ENCODE measurements at places on chromosomes 1 and 21. TPM values are rescaled to one million over a fixed set of nuclear protein-coding genes. Genes with fewer than 3 reads are reported as not detected.
A peak's percentile ranks its signal among the peaks of the same experiment; 100 is the strongest.

Gene VANGL2
- 0.09 TPM for total RNA-seq

Gene IFI44L
- total RNA-seq, result 55.5 TPM

Gene TMCC2
- 10.5 TPM for total RNA-seq

Gene OLFML2B
- total RNA-seq, result 0.28 TPM

DNA sequence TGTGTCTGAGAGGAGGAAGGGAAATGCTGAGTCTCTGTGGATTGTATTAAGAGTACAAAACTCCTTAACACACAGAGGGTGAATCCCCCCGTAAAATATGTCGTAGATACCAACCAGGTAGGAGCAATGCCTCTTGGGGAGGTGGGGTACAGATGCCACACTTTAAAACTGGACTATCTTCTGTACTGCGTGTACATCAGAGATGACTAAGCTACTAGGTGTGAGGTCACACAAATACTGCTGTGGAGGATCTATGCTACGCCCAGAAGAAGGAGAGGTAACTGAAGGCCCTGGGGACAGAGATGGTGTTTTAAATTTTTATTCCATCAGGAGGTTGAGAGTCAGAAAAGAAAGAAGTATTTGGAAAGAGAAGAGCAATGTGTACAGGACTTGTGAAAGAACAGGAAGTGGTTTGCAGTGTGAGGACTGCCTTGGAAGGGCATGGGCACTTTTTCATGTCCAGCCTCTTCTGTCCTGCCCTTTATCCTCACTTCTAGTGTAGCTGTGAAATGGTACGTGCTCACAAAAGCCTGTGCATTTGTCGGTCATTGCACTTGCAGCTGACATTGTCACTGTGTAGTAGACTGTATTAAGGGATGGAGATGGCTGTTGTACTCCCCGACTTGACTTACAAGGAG is 287.8 kb upstream of the CHRM3 start:
- DNase-seq, result no peak

DNA sequence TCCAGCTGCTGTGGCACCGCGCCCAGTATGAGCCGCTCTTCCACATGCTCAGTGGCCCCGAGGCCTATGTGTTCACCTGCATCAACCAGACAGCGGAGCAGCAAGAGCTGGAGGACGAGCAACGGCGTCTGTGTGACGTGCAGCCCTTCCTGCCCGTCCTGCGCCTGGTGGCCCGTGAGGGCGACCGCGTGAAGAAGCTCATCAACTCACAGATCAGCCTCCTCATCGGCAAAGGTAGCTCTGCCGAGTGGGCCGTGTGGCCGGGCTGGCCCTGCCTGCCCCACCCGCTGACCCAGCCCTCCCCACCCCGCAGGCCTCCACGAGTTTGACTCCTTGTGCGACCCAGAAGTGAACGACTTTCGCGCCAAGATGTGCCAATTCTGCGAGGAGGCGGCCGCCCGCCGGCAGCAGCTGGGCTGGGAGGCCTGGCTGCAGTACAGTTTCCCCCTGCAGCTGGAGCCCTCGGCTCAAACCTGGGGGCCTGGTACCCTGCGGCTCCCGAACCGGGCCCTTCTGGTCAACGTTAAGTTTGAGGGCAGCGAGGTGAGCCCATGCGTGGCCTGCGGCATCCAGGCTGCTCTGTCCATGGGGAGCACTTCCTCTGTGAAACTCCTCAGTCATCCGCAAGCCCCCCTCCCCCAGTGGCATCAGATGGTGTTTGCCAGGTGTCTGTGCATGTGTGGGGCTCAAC is 64.2 kb downstream of the PIK3CD start:
- DNase-seq, result peak; percentile 53

DNA sequence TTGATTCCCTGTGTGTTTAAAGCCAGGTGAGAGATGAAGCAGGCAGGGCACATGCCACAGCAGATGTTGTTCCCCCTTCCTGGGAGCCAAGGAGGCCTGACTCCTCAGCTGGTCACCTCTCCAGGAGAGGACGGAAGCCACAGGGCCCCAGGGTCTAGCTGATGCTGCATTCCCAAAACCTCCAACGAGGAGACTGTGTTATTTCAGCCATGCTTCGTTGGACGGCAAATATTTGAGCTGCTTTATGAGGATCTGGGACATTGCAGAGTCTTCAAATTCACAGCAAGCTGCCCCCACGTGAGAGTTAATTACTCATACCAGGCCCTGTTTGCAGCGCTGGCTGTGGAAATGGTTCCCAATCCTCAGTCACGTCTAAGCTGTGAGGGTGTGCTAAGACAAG is 85.3 kb downstream of the CDC7 start:
- DNase-seq, result no peak

- no peak for DNase-seq
These were observed 4.2 kb upstream of the PLXNA2 start for GRCh38 chr1:208248307-208248801.

GRCh38 chr1:201375169-201375568 is 2.3 kb downstream of the TNNT2 start:
- no peak for DNase-seq

DNA sequence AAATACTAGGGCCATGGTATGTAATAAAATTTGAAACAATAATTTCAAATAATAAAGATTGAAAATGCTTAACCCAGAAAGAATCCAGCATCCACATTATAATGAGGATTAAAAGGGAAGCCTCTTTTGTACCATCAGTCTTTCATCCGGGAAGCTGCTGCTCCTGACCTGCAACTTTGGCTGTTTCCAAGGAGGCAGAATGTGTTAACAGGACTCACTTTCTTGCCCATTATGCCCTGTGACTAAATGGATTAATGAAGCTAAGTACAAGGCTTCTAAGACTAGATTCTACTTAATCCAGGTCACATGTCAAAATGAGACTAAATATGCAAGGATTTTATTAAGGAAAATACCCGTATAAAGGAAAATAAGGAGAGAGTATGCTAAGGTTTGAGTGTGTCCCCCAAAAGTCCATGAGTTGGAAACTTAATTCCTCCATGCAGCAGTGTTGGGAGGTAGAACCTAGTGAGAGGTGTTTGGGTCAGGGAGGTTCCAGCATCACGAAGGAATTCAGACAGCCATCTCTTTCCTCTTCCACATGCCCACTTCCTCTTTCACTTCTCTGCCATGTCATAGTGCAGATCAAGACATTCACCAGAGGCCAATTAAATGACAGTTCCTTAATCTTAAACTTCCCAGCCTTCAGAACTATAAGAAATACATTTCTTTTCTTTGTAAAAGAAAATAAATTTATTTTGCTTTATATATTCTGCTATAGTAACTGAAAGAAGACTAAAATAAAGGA is 27.7 kb downstream of the FMO2 start:
- DNase-seq, result no peak

DNA sequence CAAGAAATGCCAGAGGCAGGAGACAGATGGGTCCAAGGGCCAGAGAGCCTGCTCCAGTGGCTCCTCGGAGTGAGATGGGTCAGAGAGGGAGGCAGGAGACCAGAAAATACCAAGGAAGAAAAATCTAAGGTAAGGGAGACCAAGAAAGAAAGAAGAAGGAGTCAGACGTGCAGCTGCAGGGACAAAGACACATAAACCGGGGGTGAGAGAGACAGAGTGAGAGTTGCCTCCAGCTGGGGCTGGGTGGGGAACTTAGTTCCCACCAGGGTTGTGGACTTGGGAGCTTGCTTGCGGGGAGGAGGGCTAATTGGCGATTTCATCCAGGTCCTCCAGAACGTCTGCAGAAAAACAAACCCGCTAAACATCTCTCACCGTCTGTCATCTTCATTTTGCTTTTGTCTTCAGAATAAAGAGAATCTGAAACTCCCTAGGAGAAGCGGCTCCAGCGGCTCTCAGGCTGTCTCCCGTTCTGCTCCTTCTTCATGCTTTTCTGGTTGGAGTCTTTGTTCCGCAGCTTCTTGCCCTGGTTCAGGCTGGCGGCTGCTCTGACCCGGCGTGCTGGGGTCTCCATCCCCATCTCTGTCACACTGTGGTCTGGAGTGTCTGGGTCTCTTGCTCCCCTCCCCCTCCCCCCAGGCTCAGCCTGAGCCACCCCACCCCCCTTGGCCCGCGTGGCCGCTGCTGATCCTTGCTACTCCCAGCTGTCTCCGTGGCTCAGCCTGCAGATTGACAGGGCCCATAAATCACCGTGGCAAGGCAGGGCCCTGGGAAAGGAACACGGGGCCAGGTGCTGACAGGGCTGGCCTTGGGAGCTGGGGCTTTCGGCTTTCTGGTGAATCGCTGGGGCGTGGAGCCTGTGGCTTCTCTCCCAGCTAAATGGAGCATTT is 66.6 kb downstream of the UBIAD1 start:
- no peak for DNase-seq

DNA sequence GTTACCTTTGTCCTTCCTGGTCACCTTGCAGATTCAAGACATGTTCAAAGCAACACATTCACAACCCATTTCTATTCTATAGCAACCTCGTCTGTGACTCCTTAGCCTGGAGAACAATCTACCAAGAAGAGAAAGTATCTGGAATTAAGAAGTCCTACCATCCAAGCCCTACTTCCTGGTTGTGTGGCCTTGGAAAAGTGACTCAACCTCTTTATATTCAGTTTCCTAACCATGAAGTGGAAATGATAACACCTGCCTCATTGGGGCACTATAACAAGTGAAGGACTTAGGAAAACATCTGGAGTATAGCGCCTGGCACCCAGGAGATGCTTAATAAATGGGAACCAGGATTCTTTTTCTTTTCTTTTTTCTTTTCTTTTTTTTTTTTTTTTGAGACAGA is 36.5 kb upstream of the SRRM1 start:
- DNase-seq, result no peak

DNA sequence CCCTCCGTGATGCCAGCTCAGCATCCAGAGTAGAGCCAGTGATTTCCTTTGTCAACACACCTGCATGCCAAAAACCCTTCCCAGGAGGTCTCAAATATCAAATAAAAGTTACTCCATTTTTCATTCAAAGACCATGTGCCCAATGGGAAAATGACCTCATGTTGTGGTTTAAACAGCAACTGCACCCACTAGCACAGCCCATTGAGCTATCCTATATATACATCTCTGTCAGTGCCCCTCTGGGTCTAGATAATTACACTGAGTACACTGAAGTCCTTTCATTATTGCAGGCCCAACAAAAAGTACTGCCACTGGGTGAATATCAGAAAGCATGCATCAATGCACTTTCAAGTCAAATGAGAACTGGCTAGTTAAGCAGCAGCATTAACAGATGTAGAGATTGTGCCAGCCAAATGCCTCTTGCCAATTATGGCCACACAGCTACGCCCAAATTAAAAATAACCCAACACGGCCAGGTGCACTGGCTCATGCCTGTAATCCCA is 117.7 kb downstream of the SLC45A1 start:
- DNase-seq, result no peak

Measured in activated CD4-positive, alpha-beta T cell treated with anti-CD3 and anti-CD28 coated beads for 36 hours (primary cell).